ENCODE measurements at places on chromosomes 6 and 20. TPM values are rescaled to one million over a fixed set of nuclear protein-coding genes. Genes with fewer than 3 reads are reported as not detected.
A peak's percentile ranks its signal among the peaks of the same experiment; 100 is the strongest.

DNA sequence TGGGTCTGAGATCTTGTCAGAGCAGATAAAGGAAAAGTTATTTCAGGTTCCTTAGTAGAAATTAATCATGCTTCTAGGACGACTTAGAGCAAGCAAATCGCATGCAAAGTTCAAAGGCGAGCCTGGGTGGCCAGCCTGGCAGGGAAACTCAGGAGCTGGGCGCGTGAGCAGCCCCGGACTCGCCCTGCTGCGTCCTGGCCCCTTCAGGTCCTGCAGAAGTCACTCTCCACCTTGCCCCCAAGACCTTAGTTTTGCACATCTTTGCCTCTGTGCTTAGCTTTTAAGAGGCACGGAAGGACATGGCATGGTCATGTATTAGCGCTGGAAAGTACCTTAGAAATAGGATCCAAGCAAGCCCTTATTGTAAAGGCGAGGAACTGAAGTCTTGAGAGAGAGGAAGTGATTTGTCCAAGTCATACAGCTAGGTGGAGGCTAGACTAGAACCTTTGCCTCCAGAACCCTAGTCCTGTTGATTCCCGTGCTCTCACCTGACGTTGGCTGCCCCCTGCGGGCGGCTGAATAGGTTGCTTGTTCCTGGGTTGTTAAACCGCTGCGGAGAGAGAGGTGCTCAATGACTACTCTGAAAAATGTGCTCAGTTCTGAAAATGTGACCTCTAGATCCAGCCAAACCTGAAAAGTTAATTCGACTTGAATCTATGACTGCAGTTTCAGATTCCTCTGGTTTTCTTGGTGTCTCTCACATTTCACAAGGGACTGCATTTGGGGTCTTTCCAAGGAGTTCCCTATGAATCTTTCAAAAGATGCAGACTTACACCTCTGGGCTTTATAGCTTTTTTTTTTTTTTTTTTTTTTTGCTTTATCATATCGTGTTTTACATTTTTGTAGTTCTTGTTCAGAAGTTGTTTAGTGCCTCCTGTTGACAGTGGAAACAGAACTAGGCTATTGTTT, 2.7 kb downstream of the MYB start:
- peak; percentile 47 for DNase-seq

OSER1 gene
- 31.0 TPM for polyA plus RNA-seq

GRCh38 chr20:52004715-52005114, 186.9 kb downstream of the ZFP64 start:
- no peak for DNase-seq

- DNase-seq: no peak
Observed at GRCh38 chr20:7375905-7376304, 564.4 kb downstream of the HAO1 start.

SLC22A1 gene
- 0.20 TPM for polyA plus RNA-seq

DNA sequence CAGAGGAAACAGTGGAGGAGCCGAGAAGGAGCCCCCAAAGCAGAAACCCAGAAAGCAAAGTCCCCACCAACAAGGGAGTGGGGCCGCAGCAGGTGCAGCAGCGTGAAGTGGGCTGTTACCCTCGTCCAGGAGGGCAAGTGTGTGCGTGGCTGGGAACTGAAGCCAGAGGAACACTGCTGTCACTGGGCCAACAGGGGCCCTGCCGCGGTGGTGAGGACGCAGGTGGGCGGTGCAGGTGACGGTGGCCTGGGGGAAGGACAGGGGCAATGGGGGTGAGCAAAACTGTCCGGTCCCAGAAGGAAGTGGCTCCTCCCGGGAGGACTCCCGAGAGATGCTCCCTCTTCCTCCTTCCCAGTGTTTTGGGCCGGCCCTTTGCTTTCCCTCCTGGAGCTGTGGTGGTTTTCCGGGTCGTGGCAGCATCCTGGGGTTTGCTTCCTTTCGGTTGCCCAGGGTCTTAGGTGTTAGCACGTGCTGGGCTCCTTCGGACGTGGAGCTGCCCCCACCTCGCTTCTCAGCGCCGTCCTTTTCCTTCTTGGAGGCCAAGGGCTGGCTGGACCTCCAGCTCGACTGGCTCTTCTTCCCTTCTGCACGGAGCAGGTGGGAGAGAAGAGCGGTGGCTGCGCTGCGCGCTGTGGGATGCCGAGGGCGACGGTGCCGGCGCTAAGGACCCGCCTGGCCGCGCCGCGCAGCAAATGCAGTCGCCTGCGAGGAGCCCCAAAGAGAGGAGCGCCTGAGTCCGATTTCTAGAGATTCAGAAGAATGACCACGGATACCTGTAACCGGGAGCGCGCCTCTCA, 62.7 kb upstream of the SLC2A12 start:
- no peak for DNase-seq

FILIP1 gene
- 0.03 TPM for polyA plus RNA-seq

DNA sequence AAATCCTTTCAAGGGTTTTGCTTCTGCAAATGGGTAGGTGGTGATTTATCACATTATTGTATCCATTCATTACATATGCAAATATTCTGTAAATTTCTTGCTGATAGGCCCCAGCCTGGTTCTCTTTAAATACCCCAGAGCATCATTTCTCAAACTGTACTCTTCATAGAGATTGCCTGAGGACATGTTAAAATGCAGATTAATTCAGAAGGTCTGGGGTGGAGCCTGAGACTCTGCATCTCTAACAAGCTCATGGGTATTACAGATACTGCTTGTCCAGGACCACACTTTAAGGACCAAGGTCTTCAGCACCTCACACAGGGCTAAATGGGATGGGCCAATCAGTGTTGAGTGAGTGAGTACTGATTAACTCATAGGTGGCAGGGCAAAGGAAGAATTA, 46.3 kb downstream of the PKHD1 start:
- DNase-seq: no peak

GRCh38 chr6:121142093-121142492, 192.2 kb downstream of the TBC1D32 start:
- no peak for DNase-seq

DNA sequence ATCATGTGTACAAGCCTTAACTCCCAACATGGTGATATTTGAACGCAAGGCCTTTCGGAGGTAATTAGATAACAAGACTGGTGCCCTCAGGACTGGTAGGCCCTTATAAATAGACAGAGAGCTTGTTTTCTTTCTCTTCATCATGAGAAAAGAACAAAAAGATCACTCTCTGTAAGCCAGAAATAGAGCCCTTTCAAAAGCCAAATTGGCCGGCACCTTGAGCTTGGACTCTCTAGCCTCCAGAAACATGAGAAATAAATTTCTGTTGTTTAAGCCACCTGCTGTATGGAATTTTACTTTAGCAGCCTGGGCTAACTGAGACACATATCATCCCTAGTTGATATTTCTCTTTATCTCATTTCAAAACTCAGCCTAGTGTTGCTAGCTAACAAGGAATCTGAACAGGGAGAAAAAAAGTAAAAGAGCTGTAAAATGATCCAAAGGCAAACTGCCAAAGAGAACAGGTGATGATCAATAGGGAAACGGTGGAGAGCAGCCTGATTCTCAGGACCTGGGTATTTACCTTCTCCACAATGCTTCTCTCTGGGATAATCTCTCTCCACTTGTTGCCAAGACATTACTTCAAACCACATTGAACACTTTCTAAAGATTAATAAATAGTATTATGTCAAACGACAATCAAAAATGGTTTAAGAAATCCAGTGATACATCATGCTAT, 6.1 kb downstream of the COL21A1 start:
- no peak for DNase-seq

PPIL4 gene
- polyA plus RNA-seq: 3.3 TPM

SRSF12 gene
- polyA plus RNA-seq: 1.1 TPM

DNA sequence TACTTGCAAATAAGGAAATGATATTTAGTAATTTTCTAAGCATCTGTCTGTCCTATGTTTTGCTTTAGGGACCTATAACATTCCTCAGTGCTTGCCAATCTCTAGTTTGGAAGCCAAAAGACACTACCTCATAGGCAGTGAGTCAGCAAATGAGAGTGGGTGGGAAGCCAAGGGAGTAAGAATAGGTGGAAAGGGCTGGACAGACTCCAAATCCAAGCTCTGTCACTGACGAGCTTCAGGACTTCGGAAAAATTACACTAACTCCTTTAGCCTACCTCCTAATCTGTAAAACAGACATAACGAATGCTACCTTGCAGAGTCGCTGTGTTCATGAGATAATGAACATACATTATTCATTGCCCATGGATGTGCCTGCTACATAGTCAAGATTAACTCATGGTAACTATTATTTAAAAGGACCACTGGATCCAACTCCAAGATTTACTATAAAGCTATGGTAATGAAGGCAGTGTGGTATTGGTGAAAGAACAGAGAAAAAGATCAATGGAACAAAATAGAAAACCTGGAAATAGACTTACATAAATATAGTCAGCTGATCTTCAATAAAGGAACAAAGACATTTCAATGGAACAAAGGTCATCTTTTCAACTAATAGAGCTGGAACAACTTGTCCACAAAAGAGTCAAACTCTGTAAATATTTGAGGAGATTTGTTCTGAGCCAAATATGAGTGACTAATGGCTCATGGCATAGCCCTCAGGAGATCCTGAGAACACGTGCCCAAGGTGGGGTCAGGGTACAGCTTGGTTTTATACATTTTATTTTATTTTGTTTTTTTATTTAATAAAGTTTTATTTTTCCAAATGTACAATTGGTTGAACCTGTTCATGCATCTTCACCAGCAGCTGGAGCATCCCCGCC, 64.1 kb downstream of the FAM50B start:
- no peak for DNase-seq

RAET1E gene
- 0.15 TPM for polyA plus RNA-seq

DNA sequence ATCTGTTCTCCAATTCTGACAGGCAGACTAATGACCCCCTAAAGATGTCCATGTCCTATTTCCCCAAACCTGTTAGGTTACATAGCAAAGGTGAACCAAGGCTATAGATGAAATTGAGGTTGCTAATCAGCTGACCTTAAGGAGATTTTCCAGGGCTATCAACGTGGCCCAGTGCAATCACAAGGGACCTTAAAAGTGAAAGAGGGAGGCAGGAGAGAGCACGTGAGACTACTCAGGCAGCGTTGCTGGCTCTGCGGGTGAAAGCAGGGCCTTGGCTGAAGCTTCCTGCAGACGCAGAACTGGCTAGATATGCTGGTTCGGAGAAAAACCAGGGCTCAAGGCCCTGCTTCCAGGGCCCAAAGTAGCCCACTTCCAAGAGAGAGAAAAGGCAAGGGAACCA, 78.7 kb downstream of the NCOA7 start:
- DNase-seq: peak; percentile 4

EYA4 gene
- polyA plus RNA-seq: 0.08 TPM

RSPO3 gene
- polyA plus RNA-seq: not detected

GRCh38 chr6:24980507-24981385, 45.0 kb upstream of the RIPOR2 start:
- no peak for DNase-seq

ZNF133 gene
- polyA plus RNA-seq: 20.6 TPM

TSPO2 gene
- polyA plus RNA-seq: not detected

Measured in SK-N-SH (cell line).